Right kidney (tissue), 9 donors: ENCODE measurements at places on chromosomes 7 and 10.

DNA sequence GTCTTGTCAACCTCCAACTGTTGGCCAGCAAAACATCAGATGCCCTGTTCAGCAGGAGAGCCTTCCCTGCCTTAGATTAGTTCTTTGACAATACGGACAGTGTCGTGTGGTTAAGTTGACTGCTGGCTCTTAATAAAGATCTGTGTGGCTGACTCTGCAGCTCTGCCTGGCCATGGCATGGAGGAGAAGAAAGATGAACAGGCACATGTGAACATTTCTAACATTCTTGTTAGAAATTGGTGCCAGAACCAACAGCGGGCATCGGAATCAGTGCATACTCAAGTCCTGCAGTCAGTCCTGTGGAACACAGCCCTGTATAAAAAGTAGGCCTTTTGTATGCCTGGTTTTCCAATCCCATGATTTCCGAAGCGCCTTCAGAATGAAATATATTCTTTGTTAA is 455.6 kb downstream of the POM121L12 start:
- no peak for DNase-seq

DNA sequence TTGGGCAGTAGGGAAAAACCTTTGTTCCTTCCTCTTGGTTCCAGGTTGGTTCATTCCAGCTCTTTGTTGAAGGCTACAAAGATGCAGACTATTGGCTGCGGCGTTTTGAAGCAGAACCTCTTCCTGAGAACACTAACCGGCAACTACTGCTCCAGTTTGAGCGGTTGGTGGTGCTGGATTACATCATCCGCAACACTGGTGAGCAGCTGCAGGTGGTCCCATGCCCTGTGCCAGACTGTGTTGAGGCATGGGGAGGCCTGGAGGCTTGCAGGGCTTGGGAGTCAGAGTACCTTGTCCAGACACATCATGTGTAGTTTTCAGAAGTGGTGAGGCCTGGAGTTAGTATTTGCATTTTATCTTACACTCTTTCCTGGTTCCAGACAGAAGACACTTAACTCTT is 16.3 kb downstream of the PI4K2A start:
- no peak for DNase-seq

DNA sequence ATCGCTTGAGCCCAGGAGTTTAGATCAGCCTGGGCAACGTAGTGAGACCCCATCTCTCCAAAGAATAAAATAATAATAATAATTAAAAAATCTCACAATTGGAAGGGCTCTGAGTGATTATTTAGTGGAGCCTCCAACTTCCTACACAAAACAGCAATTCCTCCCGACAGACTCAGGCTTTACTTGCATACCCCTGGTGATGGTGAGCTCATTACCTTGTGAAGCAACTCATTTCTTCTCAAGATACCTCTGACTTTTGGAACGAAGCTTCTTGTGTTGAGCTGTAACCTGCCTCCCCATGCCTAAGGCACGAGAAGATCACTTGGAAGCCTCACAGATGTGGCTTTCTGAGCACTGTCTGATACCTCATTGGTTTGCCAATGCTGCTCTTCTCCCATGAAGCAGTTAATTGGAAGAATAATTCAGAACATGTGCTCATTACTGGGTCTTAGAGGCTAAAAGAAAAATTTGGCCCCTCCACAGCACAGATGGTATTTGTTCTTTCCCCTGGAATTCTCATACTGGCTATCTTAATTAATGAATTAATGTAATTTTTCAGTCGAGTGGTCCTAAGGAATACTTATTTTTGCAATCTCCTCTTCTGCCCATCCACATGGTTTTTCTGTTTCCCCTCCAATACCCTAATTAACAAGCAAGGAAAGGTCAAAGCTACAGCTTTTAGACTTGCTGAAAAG is 769.0 kb downstream of the TYW1 start:
- DNase-seq = no peak

DNA sequence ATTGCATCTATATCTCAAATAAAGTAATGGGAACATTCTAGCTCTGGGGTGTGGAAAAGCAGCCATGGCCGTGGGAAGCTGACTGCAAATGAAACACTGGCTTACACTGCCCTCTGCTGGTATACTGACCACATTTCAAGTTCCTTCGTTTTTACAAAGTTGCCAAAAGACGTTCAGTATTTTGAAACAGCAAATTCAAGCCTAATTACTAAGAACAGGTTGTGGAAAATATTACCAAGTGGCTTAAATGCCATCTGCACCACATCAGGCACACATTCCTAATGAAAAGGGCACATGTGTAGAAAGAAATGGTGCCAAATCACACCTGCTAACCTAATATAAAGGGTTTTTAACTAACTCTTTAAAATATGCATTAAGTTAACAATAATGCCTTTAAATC is 83.9 kb downstream of the JAZF1 start:
- no peak for DNase-seq

DNA sequence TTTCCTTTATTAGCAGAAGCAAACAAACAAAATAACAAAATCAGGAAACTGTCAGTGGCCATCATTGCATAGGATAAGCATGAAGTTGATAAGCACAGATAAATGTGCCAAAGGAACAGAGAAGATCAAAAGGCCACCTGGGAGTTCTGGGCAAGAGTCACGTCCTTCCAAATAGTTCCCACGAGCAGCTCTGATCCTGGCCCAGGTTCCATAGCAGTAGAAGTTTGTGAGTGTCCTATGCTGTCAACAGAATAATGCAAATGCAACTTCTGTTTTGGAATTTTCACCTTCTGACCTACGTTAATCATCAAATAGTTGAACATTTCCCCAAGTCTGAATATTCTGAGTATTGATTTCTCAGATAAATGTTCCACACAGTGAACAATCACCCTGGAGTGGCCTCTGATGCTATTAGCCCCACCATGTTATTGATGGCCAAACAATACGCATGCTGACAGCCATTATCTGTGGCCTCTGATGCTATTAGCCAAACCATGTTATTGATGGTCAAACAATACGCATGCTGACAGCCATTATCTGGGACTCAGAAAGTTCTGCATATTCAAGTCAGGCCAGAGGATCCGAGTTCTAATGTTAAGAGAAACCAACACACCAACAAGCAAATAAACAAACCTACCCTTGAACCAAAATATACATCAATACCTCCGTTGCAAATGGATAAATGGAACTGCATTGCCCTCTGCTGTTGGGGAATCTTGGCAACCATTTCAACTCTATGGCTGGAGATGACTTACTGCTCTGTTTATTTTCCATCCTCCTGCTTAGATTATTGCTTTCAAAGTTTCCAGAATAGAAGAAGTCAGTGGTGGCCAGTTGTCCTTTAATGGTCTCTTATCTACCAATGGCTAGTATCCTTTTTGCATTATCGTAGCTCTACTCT is 63.3 kb downstream of the MRC1 start:
- no peak for DNase-seq

- DNase-seq = no peak
These were observed 6.9 kb downstream of the C10orf62 start for GRCh38 chr10:97596101-97597082.

DNA sequence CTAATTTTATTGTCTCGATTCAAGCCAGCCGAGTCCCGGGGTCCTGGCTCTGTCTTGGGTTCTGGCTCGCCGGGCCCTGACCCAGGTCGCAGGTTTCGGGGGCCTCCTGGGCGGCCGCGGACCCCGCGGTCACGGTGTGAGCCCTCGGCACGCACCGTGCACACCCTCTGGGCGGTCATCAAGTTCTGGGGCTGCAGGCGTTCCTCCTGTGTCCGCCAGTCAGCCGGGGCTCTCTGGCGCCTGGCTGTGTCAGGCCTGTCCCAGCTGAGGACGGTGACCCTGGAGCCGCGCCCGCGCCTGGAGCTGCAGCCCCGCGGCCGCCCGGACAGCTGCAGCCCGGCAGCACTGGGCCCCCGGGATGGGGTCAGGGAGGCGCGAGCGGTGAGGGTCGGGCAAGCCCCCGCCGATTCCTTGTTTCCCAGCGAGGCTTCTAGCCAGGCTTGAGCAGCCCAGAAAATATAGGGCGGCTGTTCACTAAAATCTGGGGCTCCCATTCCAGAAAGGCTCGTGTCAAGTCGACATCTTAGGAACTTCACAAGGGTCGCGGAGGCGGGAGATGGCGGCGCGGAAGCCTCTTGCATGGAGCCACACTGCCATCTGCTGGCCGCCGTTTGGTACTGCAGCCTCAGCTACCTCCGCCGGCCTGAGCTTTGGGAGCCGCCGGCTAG is 4.2 kb upstream of the HOXA7 start:
- no peak for DNase-seq

DNA sequence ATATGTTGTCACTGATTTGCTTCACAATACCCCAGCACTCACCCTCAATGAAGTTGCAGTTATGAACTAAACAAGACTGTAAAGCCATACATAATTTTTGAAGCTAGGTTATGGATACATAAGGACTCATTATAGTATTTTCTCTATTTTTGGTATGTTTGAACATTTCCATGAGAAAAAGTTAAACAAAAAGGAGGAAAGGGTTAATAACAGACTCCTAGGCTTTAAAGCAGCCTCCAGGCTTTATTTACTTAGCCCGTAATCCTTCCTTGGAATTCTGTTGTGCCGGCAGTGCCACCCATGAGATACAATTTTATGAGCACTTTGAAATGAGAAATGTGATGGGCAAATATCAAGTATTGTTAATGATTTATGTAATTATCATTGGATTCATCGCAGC is 2.1 kb upstream of the DENND11 start:
- DNase-seq = no peak

GRCh38 chr7:69115788-69116187 is 482.5 kb upstream of the AUTS2 start:
- no peak for DNase-seq

- no peak for DNase-seq
These were observed 70.7 kb upstream of the STEAP4 start for GRCh38 chr7:88377434-88377833.

DNA sequence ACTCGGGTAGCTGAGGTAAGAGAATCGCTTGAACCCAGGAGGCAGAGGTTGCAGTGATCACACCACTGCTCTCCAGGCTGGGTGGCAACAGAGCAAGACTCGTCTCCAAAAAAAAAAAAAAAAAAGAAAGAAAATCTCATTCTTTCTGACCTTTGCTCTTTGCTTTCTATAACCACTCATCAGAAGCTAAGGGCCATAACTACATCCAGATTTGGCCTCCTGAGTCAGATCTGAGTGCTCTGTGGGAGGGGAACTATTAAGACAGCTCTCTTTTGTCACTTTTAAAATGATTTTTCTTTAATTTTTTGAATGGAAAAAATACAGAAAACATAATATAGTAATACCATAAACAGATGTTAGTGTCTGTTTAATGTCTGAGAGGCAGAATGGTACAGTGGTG is 210.1 kb downstream of the KIAA1217 start:
- no peak for DNase-seq

DNA sequence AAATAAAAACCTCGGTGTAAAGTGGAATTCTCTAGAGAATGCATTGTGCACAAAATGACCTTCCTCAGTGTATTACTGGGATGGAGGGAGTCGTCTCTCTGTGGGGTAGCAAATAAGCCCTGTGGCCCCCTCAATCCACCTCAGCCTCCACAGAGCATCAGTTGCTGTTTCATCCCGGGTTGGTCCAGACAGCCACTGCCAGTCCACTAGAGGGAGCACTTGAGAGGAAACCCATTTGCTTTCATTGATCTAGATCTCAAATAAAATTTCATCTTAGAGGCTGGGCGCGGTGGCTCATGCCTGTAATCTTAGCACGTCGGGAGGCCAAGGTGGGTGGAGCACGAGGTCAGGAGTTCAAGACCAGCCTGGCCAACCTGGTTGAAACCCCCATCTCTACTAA is 1128.7 kb downstream of the CNTNAP2 start:
- DNase-seq = no peak

- DNase-seq = no peak
These were observed 99.6 kb upstream of the KMT2E start for GRCh38 chr7:104914421-104914820.

DNA sequence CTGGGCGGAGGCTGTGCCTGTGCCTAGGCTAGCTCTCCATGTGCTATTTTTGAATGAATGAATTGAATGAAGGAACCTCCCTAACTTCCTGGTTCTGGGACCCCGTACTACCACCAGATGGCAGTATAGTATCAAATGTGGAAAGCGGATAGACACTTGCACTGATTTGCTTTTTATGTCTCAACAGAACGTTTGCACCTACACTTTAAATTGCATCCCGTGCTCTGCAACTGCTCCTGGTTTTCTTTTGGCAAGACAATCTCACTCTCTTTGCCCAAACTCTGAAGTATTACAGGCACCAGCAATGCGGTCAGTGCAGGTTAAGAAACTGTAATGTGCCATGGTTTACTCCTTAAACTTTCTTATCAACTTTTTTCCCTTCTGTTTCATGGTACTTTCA is 6.5 kb downstream of the FZD8 start:
- peak; percentile 51 for DNase-seq

DNA sequence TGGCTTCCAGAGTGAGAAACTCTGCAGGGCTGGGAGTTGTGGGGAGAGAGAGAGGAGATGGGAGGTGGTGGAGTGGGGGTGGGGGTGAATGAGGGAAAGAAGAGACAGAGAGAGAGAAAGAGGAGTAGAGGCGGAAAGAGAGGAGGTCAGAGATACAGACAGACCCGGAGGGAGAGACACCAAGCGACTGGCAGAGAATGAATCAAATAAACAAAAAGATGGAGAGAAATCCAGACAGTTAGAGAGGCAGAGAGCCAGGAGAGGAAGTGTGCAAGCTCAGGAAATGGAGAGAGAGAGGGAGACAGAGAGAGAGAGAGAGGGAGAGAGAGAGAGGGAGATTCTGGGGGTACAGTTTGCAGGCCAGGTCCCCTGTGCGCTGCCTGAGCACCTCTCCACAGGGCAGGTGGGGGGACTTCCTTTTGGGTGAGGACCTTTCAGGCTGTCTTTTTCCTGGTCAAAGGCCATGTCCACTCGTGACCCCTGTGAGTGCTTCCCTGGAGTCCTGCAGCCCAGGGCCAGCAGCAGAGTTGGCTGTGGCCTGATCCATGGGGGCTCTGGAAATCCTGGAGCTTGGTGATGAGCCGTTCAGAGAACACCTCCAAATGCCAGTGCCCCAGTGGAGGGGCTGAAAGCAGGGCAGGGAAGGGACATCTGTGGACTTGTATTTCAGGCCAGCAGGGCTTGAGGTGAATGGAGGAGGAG is 25.0 kb upstream of the PCBD1 start:
- DNase-seq = no peak

DNA sequence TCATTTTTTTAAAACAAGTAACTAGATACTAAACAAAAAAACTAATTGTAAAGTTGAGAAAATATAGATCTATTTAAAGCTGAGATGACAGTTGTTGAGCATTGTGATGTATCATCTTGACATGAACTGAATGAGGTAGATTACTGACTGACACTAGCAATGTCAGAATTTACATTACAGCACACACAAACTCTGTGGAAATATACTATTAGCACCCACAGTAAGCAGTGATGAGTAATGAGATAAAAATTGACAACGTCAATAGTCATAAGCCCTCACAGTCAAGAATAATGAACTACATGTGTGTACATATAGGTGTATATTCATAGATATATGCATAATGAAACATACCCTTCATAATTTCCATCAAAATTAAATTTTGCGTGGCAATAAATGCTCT is 368.4 kb downstream of the TFEC start:
- DNase-seq = no peak

GRCh38 chr7:99108613-99109012 is 35.3 kb downstream of the SMURF1 start:
- DNase-seq = no peak

GRCh38 chr10:15096661-15097010 is 519 bp upstream of the RPP38 start:
- no peak for DNase-seq
